ENCODE measurements at places on chromosomes 2 and 18. TPM values are rescaled to one million over a fixed set of nuclear protein-coding genes. Genes with fewer than 3 reads are reported as not detected.

Gene THSD7B
- 0.75 TPM for total RNA-seq

DNA sequence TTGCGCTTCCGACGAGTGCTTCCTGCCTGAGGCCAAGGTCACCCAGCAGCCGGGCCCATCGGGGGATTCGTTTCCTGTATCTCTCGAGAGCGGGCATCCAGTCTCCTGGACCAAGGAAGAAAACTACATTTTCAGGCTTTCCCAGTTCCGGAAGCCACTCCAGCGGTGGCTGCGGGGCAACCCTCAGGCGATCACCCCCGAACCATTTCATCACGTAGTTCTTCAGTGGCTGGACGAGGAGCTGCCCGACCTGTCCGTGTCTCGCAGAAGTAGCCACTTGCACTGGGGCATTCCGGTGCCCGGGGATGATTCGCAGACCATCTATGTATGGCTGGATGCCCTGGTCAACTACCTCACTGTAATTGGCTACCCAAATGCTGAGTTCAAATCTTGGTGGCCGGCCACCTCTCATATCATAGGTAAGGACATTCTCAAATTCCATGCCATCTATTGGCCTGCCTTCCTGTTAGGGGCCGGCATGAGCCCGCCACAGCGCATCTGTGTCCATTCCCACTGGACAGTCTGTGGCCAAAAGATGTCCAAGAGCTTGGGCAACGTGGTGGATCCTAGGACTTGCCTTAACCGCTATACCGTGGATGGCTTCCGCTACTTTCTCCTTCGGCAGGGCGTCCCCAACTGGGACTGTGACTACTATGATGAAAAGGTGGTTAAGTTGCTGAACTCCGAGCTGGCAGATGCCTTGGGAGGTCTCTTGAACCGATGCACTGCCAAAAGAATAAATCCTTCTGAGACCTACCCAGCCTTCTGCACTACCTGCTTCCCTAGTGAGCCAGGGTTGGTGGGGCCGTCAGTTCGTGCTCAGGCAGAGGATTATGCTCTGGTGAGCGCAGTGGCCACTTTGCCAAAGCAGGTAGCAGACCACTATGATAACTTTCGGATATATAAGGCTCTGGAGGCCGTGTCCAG is 1.0 kb downstream of the MARS2 start:
- H3K27me3 ChIP-seq, result no peaks in the 10 kb centered on the region
- H3K27ac ChIP-seq, result peak overlapping the region; percentile 42
- peaks cover 30% of the 10 kb centered on the region for H3K4me1 ChIP-seq
- H3K36me3 ChIP-seq, result no peaks in the 10 kb centered on the region
- peak; percentile 37 for DNase-seq

Gene CABYR
- 0.67 TPM for total RNA-seq

GRCh38 chr2:55962915-55963314 is 39.3 kb upstream of the EFEMP1 start:
- H3K27me3 ChIP-seq, result no peaks in the 10 kb centered on the region
- no peak overlapping the region for H3K27ac ChIP-seq
- DNase-seq, result no peak
- H3K4me1 ChIP-seq, result no peaks in the 10 kb centered on the region

Gene SPP2
- total RNA-seq, result 76.7 TPM

Gene NYAP2
- not detected for total RNA-seq

Gene SP140
- 1.8 TPM for total RNA-seq

- no peaks in the 10 kb centered on the region for H3K4me1 ChIP-seq
- DNase-seq, result no peak
- no peak overlapping the region for H3K4me3 ChIP-seq
- no peak overlapping the region for H3K27ac ChIP-seq
- H3K27me3 ChIP-seq, result peaks cover 5% of the 10 kb centered on the region
Observed at GRCh38 chr2:12603781-12604295, 112.9 kb upstream of the TRIB2 start.

Gene CNGA3
- total RNA-seq, result not detected

DNA sequence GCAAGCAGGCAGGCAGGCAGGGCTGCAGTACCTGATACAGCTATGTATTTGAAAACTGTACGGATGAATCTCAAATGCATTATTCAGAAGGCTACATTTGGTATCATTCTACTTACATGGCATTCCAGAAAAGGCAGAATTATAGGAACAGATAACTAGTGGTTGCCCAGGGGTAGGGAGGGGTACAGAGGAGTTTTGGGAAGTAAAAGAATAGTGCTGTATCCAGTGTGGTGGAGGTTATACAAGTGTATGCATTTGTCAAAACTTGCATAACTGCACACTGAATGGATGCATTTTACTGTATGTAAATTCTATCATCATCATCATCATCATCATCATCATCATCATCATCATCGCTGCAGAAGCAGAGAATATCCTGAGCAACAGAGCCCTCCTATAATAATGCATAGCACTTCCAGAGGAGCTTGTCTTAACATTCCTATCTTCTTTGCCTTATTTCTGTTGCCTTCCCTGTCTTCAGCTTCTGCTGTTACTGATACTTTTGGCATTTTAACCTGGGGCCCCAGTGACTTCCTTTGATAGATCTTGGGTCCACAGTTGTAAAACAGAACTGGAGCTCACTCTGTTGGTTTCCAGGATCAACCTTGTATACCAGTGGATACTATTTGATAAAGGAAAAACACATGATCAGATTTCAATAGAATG is 155.5 kb upstream of the OTX1 start:
- no peaks in the 10 kb centered on the region for H3K27me3 ChIP-seq
- H3K27ac ChIP-seq, result no peak overlapping the region
- no peaks in the 10 kb centered on the region for H3K4me1 ChIP-seq
- no peak for DNase-seq
- peaks cover 2% of the 10 kb centered on the region for H3K36me3 ChIP-seq

Gene LIMS4
- total RNA-seq, result 0.56 TPM

- H3K27me3 ChIP-seq, result no peaks in the 10 kb centered on the region
- H3K27ac ChIP-seq, result no peak overlapping the region
- no peaks in the 10 kb centered on the region for H3K4me1 ChIP-seq
- DNase-seq, result no peak
Observed at GRCh38 chr2:72233211-72233610, 85.5 kb upstream of the CYP26B1 start.

GRCh38 chr2:226829721-226830631 is 5.9 kb upstream of the RHBDD1 start:
- H3K27ac ChIP-seq, result no peak overlapping the region
- H3K27me3 ChIP-seq, result no peaks in the 10 kb centered on the region
- peaks cover under 1% of the 10 kb centered on the region for H3K4me1 ChIP-seq
- DNase-seq, result no peak
- H3K4me3 ChIP-seq, result no peak overlapping the region
- H3K36me3 ChIP-seq, result no peaks in the 10 kb centered on the region

DNA sequence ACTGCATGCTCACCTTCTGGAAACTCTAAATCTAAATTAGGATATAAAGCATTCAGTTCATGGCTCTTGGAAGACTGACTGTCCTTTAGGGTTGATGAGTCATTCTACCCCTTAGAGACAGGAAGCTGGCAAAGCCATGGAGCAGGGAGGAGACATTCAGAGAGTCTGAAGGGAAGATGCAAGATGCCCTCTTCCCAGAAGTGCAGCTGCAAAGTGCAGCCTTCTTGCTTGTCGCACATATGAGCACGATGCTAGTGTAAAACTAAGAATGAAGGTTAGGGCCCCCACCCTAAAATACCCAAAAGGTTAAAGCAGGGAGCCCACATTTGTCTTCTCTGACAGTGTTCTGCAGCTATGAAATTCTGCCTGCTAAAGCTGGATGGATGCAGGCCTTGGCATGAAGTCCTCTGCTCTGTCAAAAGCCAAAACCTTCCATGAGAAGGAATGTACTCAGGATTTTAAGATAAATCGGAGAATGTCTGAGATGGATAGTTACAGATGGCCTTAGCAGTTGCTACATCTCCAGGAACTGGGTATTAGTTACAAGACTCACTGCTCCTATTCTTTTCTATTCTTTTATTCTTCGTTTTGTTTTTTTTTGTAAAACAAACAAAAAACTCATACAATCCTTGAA is 89.7 kb downstream of the POLE4 start:
- DNase-seq, result no peak
- H3K36me3 ChIP-seq, result no peaks in the 10 kb centered on the region
- no peak overlapping the region for H3K27ac ChIP-seq
- H3K27me3 ChIP-seq, result no peaks in the 10 kb centered on the region
- H3K4me3 ChIP-seq, result no peak overlapping the region

GRCh38 chr2:241047253-241048010 is 49.0 kb downstream of the SNED1 start:
- H3K27me3 ChIP-seq, result no peaks in the 10 kb centered on the region
- peaks cover 13% of the 10 kb centered on the region for H3K36me3 ChIP-seq
- no peaks in the 10 kb centered on the region for H3K4me1 ChIP-seq
- H3K27ac ChIP-seq, result no peak overlapping the region

DNA sequence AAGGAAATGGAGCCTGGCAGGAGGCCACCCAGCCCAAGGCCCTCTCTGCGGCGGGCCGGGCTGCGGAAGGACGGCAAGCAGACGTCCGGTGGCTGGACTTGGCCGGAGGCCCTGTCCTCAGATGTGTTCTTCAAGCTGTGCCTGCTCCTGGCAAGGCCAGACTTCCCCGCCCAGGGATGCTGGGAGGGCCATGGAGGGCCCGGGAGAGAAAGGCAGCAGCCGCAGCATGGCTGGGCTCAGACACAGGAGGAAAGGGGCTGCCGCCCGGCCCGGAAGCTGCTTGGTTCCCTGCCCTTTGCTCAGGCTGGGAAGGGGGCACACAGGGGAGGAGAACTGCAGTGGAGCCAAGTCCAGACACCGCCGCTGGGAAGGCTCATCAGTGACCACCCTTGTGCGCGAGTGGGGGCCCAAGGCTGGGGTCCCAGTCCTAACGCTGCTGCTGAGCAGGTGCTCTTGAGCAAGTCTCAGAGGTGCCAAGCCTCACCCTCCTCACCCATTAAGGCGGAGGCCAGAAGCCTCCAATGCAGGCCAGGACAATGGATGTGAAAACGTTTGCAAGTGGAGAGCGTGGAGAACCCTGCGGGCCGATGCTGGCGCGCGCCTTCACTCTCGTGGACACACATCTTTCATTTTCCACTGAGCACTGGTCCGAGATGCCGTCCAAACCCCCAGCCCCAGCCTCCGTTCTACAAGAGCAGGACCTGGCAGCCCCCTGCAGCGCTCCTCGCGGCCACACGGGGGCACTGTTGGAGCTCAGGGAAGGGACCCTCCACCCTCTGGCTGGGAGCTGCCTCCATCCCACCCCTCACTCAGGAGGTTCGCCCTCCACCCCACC is 7.9 kb downstream of the CROCC2 start:
- H3K27ac ChIP-seq, result peak overlapping the region; percentile 42
- no peak overlapping the region for H3K4me3 ChIP-seq
- no peaks in the 10 kb centered on the region for H3K36me3 ChIP-seq
- H3K4me1 ChIP-seq, result no peaks in the 10 kb centered on the region
- no peaks in the 10 kb centered on the region for H3K27me3 ChIP-seq

- no peaks in the 10 kb centered on the region for H3K4me1 ChIP-seq
- DNase-seq, result no peak
- H3K36me3 ChIP-seq, result no peaks in the 10 kb centered on the region
- H3K27ac ChIP-seq, result no peak overlapping the region
- H3K27me3 ChIP-seq, result no peaks in the 10 kb centered on the region
- no peak overlapping the region for H3K4me3 ChIP-seq
Observed at GRCh38 chr2:10254373-10255188, 48.1 kb upstream of the HPCAL1 start.

DNA sequence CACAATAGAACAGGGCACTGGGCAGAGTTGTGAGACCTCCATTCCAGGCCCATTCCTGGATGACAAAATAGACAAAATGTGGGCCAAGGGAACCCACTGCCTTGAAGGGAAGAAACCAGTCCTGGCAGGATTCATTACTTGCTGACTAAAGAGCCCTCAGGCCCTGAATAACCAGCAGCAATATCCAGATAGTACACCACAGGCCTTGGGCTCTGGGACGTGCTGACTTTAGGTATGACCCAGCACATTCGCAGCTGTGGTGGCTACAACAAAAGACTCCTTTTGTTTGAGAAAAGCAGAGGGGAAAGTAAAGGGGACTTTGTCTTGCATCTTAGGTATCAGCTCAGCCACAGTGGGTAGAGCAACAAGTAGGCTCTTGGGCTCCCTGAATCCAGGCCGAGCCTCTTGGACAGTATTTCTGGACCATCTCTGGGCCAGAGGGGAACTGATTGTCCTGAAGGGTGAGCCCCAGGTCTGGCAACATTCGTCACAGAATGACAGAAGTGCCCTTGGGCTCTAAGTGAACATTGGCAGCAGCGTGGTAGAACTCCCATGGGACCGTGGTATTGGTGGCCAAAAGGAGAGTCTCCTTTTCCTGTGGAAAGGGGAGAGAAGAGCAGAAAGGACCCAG is 89.9 kb upstream of the CD226 start:
- H3K4me3 ChIP-seq, result no peak overlapping the region
- H3K36me3 ChIP-seq, result no peaks in the 10 kb centered on the region
- no peak overlapping the region for H3K27ac ChIP-seq
- H3K4me1 ChIP-seq, result no peaks in the 10 kb centered on the region

GRCh38 chr2:215722986-215723630 is 287.2 kb upstream of the FN1 start:
- H3K27ac ChIP-seq, result no peak overlapping the region
- no peak overlapping the region for H3K4me3 ChIP-seq
- no peaks in the 10 kb centered on the region for H3K27me3 ChIP-seq
- no peaks in the 10 kb centered on the region for H3K4me1 ChIP-seq
- no peak for DNase-seq
- no peaks in the 10 kb centered on the region for H3K36me3 ChIP-seq

- H3K27me3 ChIP-seq, result no peaks in the 10 kb centered on the region
- H3K4me3 ChIP-seq, result no peak overlapping the region
- no peaks in the 10 kb centered on the region for H3K4me1 ChIP-seq
- no peaks in the 10 kb centered on the region for H3K36me3 ChIP-seq
Observed at GRCh38 chr2:60520917-60521539, 32.4 kb downstream of the BCL11A start.

Gene IL36B
- not detected for total RNA-seq

All from liver (tissue), 10 donors.